Subcutaneous preadipocyte (primary cell): ENCODE measurements at places on chromosomes 2 and 18. TPM values are rescaled to one million over a fixed set of nuclear protein-coding genes. Genes with fewer than 3 reads are reported as not detected.

Gene ANTXR1
- 24.6 and 29.5 TPM in 2 replicates for total RNA-seq

Gene DIPK1C
- total RNA-seq = not detected in 2 replicates

Gene GPR45
- total RNA-seq = not detected in 2 replicates

Gene GREB1L
- 1.1 and 1.8 TPM in 2 replicates for total RNA-seq

Gene GKN2
- total RNA-seq = not detected in 2 replicates

Gene CYRIA
- total RNA-seq = 2.5 and 2.6 TPM in 2 replicates

Gene SLC5A7
- not detected in 2 replicates for total RNA-seq

Gene ZC3H6
- total RNA-seq = 2.7 and 4.0 TPM in 2 replicates

Gene ANKRD30BL
- total RNA-seq = not detected in 2 replicates

Gene MFSD6
- 5.1 and 5.7 TPM in 2 replicates for total RNA-seq
